ENCODE measurements at places on chromosomes 7 and 10.

DNA sequence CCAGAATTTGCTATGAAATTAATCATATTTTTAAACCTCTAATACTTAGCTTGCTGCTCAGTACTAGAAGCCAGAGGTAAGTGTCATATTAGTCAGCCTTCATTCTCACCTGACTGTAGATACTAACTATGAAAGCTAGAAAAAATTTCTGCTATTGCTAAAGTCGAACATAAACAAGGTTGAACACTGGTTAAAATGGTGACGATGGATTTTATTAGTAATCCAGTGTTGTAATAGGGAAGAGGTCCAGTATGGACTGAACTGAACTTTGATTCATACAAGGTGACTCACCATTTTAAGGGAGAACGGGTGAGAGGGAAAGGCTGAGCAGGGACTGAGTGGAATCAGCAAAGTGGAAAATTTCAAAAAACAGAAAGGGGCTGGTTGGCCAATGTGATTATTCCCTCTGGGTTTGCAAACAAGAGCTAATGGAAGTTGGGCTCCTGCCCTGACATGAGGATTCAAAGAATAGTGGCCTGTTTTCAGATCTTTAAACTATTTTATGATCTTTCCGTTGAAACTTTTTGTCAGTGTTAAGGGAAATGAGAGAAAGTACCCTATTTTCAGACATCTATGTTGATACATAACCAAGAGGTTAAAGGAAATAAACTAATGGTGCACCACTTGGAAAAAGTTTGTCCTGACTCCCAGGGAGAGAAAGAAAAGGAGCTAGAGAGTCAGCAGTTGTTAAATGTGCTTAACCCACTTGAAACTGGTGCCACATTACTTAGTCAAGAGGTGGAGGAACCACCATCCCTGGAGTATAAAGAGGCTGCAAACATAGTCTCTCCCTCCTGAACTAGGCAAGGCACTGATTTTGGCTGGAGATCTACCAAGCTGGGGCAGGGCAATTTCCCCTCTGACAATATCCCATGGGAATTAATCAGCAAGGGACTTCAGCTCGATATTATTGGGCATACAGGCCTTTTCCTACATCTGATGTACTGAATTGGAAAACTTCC is 15.3 kb upstream of the AKR1C1 start:
- no peak for DNase-seq

- DNase-seq: no peak
Observed at GRCh38 chr10:23768281-23768680, 329.4 kb downstream of the OTUD1 start.

DNA sequence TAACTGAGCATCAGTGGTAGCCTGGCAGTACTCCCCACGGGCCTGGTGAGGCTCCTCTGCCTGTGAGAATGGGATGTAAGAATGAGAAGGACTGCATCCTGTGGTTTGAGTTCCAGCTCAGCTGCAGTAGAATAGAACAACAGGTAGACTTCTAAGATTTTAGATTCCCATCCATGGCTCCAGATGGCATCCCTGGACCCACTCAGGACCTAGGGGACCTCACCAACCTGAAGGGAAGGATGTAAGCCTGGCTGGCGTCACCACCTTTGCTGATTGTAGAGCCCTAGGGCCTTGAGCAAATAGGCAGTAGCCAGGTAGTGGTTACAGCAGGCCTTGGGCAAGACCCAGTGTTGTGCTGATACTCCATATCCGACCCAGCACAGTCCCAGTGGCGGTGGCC is 9.6 kb upstream of the AOC1 start:
- no peak for DNase-seq

DNA sequence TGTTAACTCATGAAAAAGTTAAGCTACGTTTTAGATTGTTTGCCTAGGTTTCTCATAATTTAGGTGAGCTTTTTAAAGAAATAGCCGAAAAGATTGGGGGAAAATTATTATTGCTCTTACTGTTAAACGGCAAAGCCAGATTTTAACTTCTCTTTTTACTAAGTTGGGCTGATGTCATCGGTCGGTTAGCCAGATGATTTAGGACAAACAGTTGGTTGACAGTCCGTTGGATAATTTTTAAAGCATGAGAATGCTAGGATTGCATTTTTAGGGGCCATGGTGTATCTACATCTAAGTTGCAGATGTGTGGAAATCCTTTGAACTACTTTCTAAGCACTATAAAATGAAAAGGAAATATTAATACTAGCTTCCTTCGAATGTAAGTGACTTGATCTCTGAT is 280.9 kb upstream of the AKR1E2 start:
- DNase-seq: no peak

DNA sequence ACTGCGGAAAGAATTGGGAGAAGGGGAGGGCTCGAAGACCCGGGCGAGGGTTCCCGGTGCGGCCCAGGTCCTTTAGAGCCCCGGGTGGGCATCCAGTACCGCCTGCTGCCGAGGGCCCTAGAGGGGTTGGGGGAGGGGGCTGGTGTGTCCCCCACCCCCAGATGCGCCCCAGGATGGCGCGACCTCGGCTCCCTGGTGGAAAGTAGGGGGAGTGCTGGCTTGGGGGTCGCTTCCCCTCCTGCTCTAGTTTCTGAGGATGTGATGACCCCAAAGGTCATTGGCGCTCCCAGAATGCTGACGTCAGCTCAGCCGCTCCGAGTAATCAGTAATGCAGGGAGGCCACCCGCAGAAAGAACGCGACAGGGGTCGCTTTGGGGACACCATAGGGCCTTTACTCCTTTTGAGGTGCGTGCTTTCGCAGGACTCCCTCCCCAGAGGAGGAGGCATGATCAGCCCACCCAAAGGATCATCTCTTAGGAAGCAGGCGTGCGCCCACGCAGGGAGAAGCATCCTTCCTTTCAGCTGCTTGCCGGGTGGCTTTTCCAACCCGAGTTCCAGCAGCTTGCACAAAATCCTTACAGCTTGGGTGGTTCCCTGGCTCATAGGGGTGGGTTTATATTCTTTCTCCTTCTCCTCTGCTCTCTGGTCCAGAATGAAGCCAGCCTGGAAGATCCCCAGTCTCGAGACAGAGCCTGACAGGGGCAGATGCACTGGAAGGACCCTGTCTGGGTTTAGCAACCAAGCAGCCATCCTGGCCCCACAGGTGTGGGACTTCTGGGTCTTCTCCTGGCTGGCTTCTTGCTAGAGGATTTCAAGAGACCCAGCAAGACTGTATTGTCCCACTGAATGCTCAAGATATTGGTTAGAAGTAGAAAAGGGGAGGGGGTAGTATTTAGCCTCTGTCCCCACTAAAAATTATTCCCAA is 1.3 kb upstream of the PRKAG2 start:
- no peak for DNase-seq

- no peak for DNase-seq
Observed at GRCh38 chr10:12589791-12590190, 240.4 kb downstream of the CAMK1D start.

DNA sequence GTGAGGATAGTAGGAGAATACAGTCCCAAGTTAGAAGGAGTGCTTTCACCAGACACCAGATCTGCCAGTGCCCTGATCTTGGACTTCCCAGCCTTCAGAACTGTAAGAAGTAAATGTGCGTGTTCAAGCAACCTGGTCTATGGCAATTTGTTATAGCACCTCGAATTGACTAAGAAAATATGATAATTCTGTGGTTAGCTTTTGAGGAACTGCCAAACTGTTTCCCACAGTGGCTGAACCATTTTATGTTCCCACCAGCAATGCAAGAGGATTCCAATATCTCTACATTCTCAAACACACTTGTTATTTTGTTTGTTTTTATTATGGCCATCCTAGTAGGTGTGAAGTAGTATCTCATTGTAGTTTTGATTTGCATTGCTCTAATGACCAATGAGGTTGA is 47.0 kb downstream of the RBM20 start:
- no peak for DNase-seq

GRCh38 chr7:70208236-70209063 is 610.2 kb downstream of the AUTS2 start:
- DNase-seq: no peak

GRCh38 chr7:30249316-30249715 is 35.1 kb upstream of the ZNRF2 start:
- DNase-seq: no peak

- no peak for DNase-seq
Observed at GRCh38 chr10:929960-930624, 1.4 kb downstream of the LARP4B start.

DNA sequence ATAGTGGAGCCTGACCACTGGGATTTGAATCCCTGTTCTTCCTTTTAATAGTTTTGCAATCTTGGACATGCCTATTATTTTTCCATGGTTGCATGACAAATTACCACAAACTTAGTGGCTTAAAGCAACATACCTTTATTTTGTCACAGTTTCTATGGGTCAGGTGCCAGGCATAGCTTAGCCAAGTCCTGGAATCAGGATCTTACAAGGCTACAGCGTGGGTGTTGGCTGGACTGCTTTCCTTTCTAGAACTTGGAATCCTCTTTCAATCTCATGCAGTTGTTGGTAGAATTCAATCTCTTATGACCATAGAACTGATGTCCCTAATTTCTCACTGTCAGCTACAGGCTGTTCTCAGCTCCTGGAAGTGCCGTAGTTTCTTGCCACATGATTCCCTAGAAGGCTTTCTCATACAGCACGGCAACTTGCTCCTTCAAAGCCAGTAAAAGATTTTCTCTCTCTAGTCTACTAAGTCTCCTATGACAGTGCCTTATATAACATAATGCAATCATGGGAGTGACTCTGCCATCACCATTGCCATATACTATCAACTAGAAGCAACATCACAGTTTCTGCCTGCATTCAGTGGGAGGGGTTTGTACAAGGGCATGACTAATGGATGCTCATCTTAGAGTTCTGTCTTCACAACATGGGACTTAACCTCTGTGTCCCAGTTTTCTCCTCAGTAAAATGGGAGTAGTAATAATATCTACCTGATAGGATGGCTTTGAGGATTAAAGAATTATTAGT is 243.4 kb upstream of the FZD1 start:
- no peak for DNase-seq

DNA sequence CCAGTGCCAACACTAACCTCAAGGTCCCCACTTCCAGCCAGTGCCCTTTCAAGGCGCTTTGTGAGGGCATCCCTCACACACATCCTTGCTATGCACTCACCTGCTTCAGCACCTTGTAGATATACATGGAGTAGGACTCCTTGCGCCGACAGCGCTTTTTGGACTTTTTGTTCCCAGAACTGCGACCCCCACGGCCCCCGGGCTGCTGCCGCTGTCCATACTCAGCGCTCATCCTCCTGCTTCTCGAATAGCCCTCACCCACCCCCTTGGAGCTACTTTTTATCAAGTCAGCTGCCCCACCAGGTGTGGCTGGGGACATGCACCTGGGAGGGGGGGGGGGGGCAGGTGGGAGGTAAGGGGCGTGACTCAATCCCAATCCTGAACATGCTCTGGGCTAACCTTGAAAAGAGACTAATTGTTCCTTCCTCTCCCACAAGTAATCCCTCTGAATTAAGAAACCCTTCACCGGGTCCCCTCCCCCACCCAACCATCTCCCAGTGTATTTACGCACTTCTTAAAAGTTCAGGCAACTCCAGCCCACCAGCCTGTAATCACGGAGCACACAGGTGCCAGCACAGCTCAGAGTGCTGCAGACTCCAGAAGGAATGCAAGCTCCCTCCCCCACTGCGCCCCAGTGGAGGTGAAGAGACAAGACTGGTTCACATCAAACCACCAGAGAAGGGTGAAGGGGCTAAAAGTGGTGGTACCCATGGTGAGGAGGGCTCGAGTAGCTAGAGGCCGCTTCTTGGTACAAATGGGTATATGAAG is at the start of gene H2BK1:
Gene H2BK1, minus strand, starts transcription at position 402 of the 768 bp plus-strand sequence. Its CDS starts 170 bp downstream, at position 232.
- no peak for DNase-seq

DNA sequence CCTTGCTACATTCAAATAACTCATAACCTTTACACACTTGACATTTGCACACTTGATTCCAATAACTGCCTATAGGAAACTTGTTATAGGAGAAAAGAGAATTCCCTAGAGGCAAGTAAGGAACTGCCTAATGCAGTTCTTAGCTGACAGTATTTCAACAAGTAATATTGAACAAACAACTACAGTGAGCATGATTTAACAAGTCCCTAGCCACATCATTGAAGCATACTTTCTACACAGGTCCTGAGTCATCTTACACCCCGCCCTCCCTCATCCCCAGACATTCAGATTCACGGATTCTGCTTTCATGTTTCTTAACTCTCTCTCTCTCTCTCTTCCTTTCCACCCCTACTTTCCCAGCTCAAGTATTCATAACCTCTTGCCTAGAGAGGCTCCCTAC is 153.5 kb downstream of the LSM5 start:
- DNase-seq: no peak

- no peak for DNase-seq
Observed at GRCh38 chr10:7580520-7580919, 86.2 kb downstream of the ITIH5 start.

GRCh38 chr7:141528399-141528798 is 22.8 kb upstream of the AGK start:
- no peak for DNase-seq

DNA sequence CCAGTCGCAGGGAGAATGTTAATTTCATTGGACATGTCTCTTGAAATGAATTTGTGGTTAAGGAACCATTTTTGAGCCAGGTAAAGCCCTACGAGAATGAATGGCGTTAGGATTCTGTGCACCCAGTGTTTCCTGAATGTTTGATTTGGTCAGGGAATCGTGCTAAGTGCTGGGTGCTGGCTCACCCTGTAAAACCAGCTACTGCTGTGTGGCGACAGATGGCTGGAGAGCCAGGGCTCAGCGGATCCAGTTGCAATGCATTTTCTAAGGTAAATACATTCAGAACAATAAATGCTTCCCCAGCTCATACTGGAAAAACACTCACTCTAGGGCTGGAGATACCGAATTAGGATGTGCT is 355.5 kb downstream of the GLRX3 start:
- no peak for DNase-seq

- DNase-seq: no peak
Observed at GRCh38 chr7:142401951-142402350, 144.1 kb upstream of the PRSS58 start.

DNA sequence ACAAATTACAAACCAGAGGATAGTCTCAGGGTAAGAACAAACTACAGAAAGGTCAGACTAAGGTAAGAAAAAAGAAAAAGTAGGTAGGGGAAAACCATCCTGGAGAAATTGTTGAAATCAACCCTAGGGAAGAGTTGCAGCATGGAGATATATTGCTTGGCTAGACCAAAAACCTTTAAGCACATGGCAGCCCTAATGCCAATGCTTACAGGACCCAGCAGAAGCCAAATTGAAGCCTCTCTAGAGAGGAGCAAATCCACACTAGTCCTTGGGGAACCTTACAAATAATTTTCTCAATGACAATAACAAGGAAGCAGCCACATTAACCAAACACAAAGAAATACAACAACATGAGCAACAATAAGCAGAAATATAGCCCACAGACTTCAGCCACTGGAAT is 81.9 kb downstream of the CNOT4 start:
- DNase-seq: no peak

DNA sequence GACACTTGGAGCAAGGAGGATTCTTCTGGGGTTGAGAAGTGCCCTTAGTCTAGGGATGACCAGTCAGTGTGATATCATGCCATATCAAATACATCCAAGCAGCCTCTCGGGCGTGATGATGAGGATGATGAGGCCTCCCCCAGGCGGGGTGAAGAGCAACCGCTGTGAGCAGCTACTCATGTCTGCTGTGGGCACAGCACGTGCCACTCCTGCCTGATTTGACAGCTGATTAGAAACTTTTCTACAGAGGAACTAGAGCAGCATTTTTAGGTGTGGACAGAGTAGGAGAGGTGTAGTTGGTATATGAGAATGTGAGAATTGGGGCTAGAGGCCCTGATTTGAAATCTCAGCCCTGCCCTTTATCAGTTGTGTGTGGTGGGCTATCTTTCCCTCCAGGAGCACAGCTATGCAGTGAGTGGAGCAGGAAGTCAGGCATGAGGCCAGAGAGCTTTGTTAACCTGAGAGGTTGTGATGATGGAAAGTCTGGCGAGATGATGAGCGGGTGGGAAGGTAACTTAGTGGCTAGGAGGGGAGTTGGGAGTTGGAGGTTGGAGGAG is 49.6 kb upstream of the COBL start:
- DNase-seq: no peak

GRCh38 chr7:16655394-16655793 is 9.4 kb downstream of the BZW2 start:
- no peak for DNase-seq
